ENCODE measurements at places on chromosomes 5 and 9.

- DNase-seq, result no peak
These were observed 137.1 kb downstream of the GABBR2 start for GRCh38 chr9:98571643-98572042.

DNA sequence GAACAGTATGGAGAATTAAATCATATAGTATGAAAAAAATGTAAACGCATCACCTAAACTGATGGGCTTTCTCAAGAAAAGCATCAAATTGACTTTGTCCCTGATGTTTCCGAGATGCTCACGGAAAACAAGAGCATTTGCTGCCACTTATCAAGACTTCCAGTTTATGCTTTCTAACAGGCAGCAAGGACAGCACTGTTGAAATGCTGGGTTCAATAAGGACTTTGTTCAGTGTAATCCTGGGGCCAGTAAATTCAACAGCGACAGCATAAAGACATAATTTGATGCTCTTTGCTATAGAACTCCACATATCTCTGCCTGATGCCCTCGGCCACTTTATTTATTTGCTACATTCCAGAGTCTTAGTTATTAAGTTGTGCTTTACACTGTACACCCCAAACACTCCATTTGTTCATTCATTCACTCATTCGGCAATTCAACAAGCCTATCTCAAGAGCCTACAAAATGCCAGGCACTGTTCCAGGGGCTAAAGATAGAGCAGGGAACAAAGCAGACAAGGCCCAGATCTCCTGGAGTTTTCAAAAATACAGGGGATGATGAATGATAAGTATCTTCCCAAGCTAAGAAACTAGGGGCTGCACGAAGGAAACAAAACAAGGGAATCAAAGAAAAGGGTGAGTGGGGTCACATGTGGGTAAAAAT, 294.6 kb downstream of the ZNF608 start:
- no peak for DNase-seq

DNA sequence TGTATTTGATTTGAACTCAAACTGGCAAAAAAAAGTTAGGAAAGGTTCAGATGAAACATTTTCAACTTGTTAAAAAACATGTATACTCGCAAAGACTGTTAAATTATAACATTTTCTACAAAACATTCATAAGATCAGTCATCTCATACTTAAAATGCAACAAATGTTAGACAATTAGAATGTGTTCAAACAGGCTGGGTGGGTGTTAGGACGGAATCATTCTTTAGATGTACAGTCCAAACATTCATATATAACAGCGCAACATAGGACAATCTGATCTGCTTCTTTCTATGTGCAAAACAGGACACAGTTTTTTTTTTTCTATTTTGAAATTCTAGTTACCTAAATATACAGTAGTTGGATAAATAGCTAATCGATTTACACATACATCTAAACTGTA, 22.2 kb downstream of the IL4 start:
- DNase-seq, result no peak

DNA sequence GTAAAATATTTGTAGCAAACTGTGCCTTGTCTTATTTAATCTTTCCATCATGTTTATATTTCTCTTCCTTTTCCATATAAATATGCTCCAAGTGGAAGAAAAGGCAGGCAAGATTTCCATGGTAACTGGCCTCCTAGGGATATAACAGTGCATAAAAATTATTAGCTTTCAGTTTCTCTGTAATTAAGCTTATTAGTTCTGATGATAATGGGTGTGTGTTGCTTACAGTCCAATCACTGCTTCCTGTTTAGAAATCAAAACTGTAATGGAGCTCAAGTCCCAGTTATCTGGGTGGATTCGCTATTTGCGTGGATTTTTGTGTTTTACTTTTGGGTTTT, 213.0 kb downstream of the PJA2 start:
- no peak for DNase-seq

DNA sequence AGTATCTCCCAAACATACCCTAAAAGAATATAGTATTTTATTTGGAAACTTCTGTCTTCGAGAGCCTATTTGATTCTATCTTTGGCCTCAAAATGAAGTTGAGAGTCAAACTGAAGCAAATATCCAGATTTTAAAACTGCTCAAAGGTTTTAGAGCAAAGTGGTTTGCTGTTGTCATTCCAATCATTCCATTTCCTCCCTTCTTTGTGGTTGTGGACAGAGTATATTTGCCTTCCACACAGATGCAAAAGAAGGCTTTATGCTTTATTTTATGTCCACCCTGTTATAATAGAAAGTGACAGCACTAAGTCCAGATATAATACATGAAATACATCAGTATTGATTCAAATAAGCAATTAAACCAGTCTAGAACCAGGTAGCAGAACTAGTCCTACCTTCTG, 12.4 kb downstream of the GZMK start:
- DNase-seq, result peak; percentile 36

DNA sequence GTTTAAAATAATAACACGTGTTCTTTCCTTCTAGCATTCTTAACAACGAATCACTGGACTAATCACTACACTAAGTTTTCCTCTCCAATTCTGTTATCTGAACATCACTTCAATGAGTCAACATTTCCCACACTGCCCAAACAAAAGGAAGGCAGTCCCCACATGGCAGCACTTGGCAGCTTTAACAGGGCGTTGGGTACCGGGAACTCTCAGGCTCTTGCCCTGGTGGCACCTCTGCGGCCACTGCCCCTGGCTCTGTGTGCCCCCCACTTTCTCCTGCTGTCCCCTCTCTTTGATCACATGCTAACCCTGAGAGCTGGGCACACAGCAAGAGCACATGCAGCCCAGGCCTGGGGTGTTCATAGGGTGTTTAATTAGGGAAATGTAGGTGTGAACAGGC, 15.7 kb downstream of the SLC6A3 start:
- DNase-seq, result no peak

- DNase-seq, result peak; percentile 85
These were observed 66.6 kb upstream of the SPATA31D4 start for GRCh38 chr9:81861644-81862043.

DNA sequence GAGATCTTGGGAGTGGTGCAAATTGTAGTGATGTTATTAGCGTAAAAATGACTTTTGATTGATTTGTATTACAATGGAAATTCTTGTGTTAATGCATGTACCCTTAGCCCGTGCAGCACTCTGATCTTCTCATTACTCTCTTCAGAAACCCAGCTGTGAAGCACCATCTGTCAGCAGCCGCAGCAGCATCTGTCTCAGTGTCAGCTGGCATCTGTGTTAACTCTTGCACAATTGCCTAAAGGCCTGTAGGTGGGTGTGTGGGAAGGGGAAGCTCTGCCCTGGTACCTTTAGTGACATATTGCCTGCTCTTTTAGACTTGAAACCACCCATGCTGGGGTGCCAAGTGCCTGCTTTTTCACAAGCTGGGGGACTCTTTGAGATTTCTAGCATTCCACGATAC, 101.3 kb downstream of the FBXL7 start:
- peak; percentile 10 for DNase-seq

DNA sequence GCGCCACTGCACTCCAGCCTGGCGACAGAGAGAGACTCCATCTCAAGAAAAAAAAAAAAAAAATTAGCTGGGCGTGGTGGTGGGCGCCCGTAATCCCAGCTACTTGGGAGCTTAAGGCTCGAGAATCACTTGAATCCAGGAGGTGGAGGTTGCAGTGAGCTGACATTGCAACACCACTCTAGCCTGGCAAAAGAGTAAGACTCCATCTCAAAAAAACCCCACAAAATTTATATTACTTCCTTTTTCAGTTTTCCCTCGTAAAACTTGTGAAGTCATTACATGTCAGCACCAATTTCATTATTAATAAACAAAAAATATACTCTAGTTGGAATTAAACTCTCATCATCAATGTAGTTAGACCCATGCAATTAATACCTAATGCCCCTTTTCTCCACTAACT, 43.9 kb downstream of the SHLD3 start:
- DNase-seq, result no peak

GRCh38 chr9:78038620-78039300, 7.1 kb upstream of the GNAQ start:
- DNase-seq, result no peak

All from cardiac fibroblast (primary cell).